ENCODE measurements at places on chromosomes 3 and 15.

DNA sequence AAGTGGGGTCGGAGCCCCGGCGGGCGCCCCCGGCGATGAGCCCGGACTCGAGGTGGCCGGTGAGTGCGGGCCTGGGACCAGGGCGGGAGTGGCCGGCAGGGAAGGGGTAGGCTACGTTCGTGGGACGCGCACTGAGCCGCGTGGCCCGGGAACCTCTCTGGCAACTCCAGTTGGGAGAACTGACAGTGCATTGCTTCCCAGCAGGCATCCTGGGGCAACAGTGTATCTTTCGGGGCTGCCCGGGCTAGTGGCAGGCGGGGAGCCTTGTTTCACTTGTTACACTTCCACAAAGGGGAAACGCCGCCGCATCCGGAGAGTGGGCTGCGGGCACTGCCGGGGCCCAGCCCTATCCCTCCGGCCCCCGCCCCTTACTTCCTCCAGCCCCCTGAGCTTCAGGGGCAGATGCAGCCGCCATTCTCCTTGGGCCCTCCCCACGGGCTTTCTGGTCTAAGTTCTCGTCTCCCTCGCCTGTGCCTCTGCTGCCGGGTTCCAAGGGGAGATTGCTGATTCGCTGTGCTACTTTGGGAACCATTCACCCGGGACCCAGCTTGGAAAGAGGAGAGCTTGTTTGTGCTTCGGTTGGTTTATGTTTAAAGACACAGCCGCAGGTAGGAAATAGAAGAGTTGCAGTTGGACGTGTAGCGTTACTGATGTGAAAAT, 675 bp downstream of the BRPF1 start:
- peak; percentile 12 for DNase-seq

GRCh38 chr3:186452517-186452916, 90.5 kb upstream of the DGKG start:
- DNase-seq: peak; percentile 77

GRCh38 chr3:117003501-117003900, 293.9 kb downstream of the TUSC7 start:
- DNase-seq: no peak

GRCh38 chr3:195446359-195446758, 3.5 kb upstream of the ACAP2 start:
- no peak for DNase-seq

Data from Calu3 (cell line).